ENCODE measurements at places on chromosomes 1 and 21.

DNA sequence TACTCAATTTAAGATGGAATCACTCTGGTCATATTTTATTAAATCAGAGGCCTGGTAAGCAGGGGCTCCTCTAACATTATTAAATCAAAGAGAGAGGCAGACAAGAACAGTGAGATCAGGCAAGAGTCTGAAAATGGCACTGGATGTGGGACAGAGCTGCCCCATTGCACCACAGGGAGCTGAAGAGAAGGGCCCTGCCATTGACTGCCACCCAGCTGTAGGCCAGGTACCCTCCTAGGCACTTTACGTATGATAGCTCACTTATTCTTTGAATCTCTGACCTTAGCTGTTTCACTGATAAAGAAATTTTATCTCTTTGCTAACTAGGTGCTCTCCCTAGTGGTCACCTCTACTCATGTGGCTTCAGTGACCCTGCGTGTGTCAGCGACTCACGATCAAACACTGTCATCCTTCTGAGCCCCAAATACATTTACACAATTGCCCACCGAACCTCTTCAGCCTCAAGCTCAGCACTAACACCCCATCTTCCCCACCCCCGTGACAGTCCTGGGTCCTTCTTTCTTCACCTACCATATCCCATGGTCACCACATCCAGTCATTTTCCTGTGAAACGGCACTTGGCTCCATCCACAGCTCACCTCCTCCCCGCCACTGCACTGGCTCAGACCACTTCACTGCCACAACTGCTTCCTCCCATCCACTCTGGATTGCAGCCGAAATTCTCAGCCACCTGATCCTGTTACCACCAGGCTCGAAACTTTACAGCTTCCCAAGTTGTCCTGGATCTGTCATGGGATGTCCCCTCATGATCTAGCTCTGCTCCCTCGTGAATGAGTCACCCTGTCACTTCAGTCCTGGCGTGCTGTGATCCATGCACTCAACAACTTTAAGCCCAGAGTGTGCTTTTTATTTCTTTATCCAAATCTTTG, 97.3 kb upstream of the SYT6 start:
- DNase-seq: no peak

- DNase-seq: no peak
Observed at GRCh38 chr1:161359291-161359690, 8.4 kb downstream of the CFAP126 start.

DNA sequence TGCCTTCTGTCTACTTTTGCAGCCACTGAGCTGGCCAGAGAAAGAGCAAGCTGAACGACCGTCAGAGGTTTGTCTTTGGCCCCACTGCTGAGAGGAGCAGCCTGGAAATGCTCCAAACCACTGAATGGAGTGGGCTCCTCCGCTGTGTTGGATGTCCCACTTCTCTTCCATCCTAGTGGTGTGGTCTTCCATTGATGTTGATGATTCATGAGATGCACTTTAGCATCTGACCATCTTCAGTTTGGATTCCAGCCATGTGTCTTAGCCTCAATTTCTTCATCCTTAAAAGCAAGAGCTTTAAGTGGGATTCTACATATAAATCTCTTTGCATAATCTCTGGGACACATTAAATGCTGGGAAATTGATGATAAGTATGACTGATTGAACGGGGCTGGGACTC, 276.9 kb downstream of the SIPA1L2 start:
- no peak for DNase-seq

GRCh38 chr1:81937791-81938450, 137.2 kb downstream of the ADGRL2 start:
- DNase-seq: no peak

Measured in amygdala (tissue), 56 donors.